ENCODE measurements at places on chromosomes 7 and 10.

GRCh38 chr10:33661580-33662336 is 327.3 kb upstream of the NRP1 start:
- DNase-seq = no peak

DNA sequence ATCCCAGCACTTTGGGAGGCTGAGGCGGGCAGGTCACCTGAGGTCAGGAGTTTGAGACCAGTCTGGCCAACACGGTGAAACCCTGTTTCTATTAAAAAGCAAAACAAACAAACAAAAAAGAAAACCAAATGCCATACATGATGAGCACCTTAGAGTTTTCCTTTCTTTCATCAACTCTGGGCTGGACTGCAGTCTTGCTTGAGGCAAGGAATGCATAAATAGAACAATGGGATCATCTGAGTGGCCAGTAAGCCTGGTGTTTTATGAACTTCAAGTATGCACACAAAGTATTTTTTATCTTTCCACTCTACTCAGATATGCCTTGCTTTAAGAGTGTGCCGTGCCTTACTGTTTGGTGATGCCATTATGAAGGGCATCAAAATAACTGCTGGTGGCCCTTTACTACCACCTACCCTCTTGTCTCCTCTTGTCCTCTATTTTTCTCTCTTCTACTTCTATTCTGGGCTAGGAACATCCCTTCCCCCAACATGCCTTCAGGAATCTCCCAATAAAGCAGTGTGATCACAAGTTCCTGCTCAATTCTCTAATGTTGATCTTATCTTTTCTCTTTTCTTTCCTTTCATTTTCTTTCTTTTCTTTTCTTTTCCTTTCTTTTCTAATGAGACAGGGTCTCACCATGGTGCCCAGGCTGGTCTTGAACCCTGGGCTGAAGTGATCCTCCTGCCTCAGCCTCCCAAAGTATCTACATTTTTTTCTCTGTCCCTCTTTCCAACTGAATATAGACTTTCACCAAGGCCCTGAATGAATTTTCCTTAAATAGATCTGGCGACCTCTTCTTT is 10.2 kb downstream of the SCD start:
- DNase-seq = no peak

GRCh38 chr10:113292743-113293142 is 260.1 kb upstream of the HABP2 start:
- DNase-seq = no peak

- no peak for DNase-seq
Observed at GRCh38 chr7:44259547-44260457, 59.0 kb downstream of the YKT6 start.

DNA sequence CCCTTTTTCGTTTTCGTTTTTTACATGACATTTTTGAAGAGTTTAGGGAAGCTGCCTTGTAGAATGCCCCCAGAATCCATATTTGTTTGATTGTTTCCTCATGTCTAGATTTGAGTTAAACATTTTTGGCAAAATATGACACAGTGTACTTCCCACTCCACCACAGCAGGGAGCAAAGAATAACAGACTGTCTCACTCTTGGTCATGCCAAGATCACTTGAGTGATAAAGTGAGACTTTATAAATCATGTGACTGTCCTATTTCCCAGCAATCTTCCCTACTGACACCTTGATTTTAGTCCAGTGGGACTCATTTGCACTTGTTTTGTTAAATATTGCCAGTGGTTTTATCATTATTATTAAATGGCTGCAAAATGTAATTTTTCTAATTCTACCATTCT is 44.4 kb upstream of the USP6NL start:
- no peak for DNase-seq

GRCh38 chr10:91220954-91221675 is 652 bp downstream of the PCGF5 start:
- DNase-seq = no peak

DNA sequence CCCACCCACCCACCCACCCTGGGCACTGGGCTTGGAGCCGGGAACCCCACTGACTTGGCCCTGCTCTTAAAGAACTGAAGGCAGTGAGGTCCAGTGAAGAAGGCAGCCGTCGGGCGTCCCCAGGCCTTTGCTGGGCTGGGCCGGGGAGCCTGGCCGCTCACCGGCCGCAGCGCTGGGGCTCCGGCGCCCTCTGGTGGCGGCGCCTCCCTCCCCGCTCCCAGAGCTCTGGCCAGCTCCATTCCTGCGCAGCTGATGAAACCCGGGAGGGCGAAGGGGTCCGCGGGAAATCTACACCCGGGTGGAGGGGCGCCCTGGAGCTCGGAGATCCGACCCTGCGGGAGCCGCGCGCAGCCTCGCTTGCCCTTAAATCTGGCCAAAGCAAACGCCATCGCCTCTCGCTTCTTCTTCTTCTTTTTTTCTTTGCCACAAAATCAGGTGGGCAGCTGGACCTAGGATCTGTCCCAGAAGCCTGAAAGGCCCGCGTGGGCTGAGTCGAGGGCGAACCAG is 1.7 kb upstream of the CXCL12 start:
- no peak for DNase-seq

DNA sequence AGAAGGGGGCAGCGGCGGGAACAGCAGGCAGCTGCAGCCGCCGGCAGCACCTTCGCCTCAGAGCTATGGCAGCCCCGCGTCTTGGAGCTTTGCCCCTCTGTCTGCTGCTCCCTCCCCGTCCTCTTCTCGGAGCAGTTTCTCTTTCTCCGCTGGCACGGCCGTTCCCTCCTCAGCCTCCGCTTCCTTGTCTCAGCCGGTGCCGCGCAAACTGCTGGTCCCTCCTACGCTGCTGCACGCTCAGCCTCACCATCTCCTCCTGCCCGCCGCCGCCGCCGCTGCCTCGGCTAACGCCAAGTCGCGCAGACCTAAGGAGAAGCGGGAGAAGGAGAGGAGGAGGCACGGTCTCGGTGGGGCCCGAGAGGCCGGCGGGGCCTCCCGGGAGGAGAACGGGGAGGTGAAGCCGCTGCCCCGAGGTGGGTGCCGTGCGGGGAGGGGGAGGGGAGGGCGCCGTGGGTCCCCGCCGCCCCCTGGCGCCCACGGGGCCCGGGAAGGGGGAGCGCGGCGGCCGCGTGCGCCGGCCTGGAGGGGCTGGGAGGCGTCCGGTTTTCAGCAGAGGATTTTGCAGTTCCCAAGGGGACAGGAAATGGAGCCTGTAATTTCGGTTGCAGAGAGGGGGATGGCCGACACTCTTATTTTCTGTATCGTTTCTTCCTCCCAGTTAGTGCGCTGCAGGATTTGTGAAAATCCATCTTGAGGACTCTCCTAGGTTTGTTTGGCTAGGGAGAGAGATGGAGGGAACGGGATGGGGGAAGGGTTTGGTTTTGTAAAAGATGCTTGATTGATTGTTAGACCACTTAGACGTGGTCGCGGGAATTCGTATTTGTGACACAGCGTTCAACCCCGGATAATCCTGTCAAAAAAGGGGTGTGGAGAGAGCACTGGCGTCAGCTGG is 630 bp downstream of the RSBN1L start:
- peak; percentile 34 for DNase-seq

DNA sequence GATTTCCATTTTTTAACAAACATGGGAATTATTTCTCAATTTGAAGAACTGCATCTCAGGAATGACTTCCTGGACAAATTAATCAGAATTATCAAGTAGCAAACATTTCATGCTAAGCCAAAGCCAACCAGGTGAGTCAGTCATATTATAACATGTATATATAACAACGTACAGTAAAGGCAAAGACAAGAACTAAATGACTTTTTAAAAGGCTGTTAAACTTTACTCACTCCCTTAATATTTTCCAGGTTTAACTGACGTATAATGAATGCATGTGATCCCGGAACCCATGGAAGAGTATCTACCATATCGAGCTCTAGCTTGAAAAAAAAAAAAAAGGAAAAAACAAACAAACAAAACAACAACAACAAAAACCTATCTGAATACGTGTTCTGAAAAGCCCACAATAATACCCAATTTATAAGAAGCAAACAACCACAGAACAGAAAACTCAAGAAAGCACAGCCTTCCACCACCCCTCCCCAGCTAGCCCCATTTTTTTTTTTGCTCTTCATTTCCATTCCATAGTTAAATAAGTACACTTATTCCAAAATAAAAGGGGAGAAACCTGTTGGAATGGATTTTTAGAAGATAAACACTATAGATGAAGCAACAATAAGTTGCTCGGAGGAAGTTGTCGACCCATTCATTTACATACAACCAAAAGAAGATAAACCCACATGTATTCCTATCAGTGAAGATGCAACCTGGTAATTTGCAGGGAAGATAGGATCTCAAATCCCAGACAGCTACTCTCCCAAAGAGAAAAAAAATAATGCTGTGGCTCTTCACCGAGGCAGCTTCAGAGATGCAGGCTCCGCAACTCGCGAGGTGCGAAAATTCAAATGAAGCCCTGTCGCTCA is 537 bp downstream of the NAPEPLD start:
- DNase-seq = no peak

DNA sequence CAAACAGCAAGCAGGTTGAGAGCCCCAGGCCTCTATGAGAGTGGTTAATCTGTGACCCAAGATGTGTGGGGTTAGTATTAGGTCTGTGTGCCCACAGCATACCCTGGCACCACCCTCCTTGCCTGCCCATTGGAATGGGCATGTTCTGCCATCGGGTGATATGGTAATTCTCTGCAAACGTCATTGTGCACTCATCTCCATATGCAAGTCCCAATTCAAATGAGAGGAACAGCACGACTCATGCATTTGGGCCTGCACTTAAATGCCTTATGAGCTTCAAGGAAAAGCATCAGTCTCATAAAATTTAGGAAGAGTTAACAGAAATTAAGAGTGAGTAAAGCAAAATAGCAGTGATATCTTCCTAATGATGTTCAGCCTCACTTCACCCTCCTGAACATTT is 133.9 kb upstream of the FGFR2 start:
- no peak for DNase-seq

All from T follicular helper cell (primary cell).